H1 (cell line): ENCODE measurements at places on chromosomes 2 and 18.

DNA sequence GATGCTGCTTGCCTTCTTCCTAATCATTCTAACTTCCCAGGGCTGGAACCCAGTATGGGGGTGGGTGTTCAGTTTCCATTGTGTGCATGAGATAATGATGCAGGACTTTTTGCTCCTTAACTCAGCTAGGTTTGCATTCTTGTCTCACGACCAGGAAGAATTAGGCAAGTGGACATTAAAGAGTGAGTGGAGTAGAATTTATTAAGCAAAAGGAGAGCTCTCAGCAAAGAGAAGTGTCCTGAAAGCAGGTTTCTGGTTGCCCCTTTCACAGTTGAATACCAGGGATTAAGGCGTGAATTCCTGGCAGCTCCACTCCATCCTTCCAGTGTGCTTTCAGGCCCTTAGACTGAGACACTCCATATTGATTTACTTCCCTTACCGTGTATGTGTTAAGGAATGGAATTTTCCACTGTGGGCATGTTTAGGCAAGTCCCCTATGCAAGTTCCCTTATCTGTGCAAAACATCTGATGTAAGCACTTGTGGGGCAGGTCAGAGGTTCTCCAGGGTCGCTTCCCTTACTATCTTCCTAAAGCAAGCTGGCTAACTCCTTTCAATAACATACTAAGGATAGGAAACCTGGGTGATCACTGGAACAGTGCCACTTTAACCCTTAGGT, 126.5 kb downstream of the GPR39 start:
- no peaks in the 10 kb centered on the region for H3K27me3 ChIP-seq
- DNase-seq, result peak; percentile 10
- H3K27ac ChIP-seq, result no peak overlapping the region
- H3K4me3 ChIP-seq, result no peak overlapping the region
- H3K4me1 ChIP-seq, result no peaks in the 10 kb centered on the region

GRCh38 chr2:37571587-37572136, 99.8 kb downstream of the CDC42EP3 start:
- H3K27me3 ChIP-seq, result no peaks in the 10 kb centered on the region
- H3K36me3 ChIP-seq, result no peaks in the 10 kb centered on the region
- no peaks in the 10 kb centered on the region for H3K4me1 ChIP-seq
- H3K27ac ChIP-seq, result no peak overlapping the region
- no peak for DNase-seq
- H3K4me3 ChIP-seq, result no peak overlapping the region

DNA sequence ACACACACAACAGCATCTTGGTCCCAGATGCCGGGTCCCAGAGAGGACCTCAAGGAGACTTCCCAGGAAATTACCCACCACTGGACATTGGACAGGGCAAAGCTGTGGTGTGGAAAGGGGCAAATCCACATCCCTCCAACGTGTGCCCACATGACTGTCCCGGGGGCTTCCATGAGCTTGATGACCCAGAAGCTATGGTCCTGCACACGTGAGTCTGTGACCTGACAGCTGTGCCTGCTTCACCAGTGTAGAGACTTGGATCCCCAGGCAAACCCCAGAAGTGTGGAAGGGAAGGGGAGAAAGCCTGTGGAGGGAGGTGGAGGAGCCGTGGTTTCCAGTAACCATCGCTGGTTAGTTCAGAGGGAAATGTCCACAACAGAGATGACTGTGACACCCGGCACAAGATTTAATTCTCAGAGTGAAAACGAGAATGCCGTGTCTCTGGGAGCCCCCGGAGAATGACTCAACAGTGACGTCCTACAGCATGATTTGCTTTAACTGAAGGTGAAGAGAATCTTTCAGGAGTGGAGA, 19.1 kb upstream of the GPR55 start:
- no peaks in the 10 kb centered on the region for H3K4me1 ChIP-seq
- no peaks in the 10 kb centered on the region for H3K27me3 ChIP-seq
- H3K4me3 ChIP-seq, result no peak overlapping the region
- no peak for DNase-seq
- no peak overlapping the region for H3K27ac ChIP-seq
- no peaks in the 10 kb centered on the region for H3K36me3 ChIP-seq

- H3K4me1 ChIP-seq, result no peaks in the 10 kb centered on the region
- no peak overlapping the region for H3K4me3 ChIP-seq
- no peaks in the 10 kb centered on the region for H3K27me3 ChIP-seq
- no peak overlapping the region for H3K27ac ChIP-seq
- no peak for DNase-seq
These were observed 221.1 kb upstream of the ATP5MC3 start for GRCh38 chr2:175402571-175402970.

DNA sequence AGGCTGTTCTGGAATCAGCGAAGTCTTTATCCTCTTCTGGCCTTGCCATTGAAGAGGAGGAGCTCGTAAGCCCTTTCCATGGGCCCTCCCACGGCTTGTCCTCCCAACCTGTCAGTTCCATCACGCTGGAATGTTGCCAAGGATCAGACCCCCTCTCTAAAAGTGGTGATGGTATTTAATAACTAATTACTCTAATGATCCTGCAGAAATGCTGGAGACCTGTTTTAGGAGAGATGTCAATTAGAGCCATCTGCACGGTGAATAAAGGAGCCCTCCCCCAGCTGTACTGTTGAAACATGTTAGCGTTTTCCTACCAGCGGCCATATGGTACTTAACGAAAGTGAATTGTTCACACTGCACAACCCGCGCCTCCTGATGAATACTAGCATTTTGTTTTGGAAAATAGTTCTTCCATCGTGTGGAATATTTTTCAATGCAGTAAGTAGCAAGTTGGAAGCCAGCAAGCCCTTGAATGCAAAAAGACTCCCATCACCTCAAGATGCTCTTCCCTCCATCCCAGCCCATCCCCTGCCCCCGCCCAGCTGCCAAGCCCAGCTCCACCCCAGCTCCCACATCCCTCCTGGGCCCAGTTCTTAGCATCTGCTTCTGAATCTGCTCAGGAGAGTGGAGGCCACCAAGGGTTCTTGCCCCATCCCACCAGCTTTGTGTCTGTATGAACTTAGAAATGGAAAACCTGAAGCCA, 145.4 kb downstream of the KLHL29 start:
- no peak overlapping the region for H3K27ac ChIP-seq
- H3K36me3 ChIP-seq, result no peaks in the 10 kb centered on the region
- no peak for DNase-seq
- peaks cover 11% of the 10 kb centered on the region for H3K4me1 ChIP-seq
- no peak overlapping the region for H3K4me3 ChIP-seq
- no peaks in the 10 kb centered on the region for H3K27me3 ChIP-seq

GRCh38 chr2:25692143-25692542, 18.8 kb upstream of the DTNB start:
- no peak overlapping the region for H3K4me3 ChIP-seq
- no peaks in the 10 kb centered on the region for H3K27me3 ChIP-seq
- H3K4me1 ChIP-seq, result no peaks in the 10 kb centered on the region
- no peaks in the 10 kb centered on the region for H3K36me3 ChIP-seq
- no peak overlapping the region for H3K27ac ChIP-seq

DNA sequence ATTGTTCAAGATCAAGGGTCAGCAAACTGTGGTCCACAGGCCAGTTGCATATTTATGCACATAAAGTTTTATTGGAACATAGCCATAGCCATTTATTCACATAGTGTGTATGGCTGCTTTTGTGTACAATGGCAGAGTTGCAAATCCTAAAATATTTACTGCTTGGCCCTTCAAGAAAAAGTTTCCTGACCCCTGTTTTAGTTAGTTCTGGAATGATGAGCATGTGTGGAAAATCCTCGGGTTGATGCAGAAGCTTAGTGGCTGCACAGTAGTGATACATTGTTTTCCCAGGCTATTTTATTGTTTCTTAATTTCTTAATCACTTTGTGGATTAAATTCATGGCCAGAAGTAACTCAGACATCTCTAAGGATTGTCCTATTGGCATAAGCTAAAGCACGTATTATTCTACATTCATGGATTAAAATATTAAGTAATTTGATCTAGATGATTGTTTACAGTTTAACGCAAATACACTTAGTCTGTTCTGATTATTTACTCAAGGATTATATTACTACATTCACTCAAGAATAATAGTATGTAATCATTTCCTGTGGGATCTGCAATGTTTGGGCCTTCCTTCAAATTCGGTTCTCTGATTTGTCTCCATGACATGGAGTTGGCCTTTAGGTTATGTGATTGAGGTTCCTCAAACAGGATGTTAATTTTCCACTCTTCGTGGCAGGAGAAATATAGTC, 165.5 kb downstream of the TMEM247 start:
- no peaks in the 10 kb centered on the region for H3K4me1 ChIP-seq
- H3K36me3 ChIP-seq, result no peaks in the 10 kb centered on the region
- no peak overlapping the region for H3K27ac ChIP-seq
- no peak overlapping the region for H3K4me3 ChIP-seq
- no peak for DNase-seq

DNA sequence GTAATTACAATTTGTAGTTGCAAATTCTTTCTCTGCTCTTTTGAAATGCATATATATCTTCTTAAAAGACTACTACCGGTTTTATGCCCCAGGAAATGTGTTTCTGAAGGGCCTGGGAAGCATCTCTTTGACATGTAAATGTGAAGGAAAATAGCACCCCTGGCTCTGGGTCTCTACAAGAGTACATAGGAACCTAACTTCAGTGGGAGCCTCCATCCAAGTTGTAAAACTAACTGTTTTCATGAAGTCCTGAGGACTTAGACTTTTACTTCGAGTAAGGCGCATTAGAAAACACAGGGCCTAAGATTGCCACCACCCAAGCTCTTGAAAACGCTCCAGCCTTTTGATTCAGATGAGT, 99.4 kb downstream of the CBLN2 start:
- no peaks in the 10 kb centered on the region for H3K4me1 ChIP-seq
- H3K27ac ChIP-seq, result no peak overlapping the region
- H3K4me3 ChIP-seq, result no peak overlapping the region
- H3K27me3 ChIP-seq, result no peaks in the 10 kb centered on the region; the same call in 1 of the 2 replicates

GRCh38 chr2:230658877-230659652, 53.6 kb upstream of the CAB39 start:
- no peaks in the 10 kb centered on the region; the same call in 1 of the 2 replicates for H3K27me3 ChIP-seq
- no peak overlapping the region for H3K4me3 ChIP-seq
- DNase-seq, result no peak
- 0 out of 2 replicates have a peak, but pooled peaks cover 2% of the 10 kb centered on the region for H3K4me1 ChIP-seq
- H3K27ac ChIP-seq, result no peak overlapping the region

- H3K27ac ChIP-seq, result no peak overlapping the region
- H3K4me3 ChIP-seq, result no peak overlapping the region
- DNase-seq, result no peak
- H3K27me3 ChIP-seq, result no peaks in the 10 kb centered on the region
- H3K4me1 ChIP-seq, result no peaks in the 10 kb centered on the region
- no peaks in the 10 kb centered on the region for H3K36me3 ChIP-seq
These were observed 26.2 kb downstream of the CYRIA start for GRCh38 chr2:16639431-16639830.

DNA sequence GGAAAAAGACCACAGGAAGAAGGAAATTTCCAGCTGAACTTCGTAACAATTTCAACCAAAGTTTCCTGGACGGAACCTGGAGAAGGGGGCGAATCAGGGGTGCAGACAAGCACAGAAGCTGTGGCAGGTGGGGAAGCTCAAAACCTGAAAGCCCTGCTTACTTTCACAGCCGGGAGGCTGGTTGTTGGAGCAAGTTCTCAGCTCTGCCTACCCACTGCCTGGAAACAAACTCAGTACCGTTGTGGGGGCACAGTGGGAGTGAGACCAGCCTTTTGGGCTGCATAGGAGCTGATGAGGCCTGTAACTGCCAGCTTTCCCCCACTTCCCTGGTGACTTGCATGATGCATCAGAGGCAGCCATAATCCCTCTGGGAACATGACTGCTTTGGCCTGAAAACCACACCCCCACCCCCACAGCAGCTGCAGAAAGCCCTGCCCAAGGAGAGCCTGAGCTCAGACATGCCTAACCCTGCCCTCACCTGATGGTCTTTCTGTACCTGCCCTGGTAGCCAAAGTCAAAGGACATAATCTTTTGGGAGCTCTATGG, 207.0 kb upstream of the VWC2L start:
- H3K27ac ChIP-seq, result no peak overlapping the region
- H3K27me3 ChIP-seq, result no peaks in the 10 kb centered on the region
- H3K4me1 ChIP-seq, result no peaks in the 10 kb centered on the region
- DNase-seq, result no peak
- no peaks in the 10 kb centered on the region for H3K36me3 ChIP-seq

DNA sequence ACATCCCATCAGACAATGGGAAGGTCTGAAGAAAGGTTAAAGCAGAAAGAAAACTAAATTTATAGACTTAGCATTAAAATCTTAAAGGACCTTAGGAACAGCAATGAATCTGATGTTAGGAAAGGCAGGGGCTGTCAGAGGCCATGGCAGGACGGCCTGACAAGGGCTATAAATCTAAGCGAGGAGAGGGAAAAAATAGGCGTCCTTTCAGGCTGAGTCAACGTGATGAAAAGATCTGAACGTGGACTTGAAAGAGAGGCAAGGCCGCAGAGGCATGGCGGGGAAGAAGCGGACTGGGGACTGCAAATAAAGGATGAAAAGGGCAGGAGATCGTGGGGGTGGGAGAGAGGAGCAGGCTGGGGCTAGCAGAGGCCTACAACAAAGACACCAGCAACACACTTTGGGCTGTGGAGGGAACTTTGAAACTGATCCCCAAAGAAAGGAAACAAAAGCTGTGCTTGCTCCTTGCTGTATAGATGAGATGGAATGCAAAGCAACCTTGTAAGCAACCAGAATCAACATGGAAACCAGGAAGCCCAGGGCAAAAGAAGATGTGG, 145.6 kb downstream of the NRP2 start:
- no peaks in the 10 kb centered on the region for H3K27me3 ChIP-seq
- H3K4me1 ChIP-seq, result peaks cover 2% of the 10 kb centered on the region
- no peaks in the 10 kb centered on the region for H3K36me3 ChIP-seq
- no peak for DNase-seq

GRCh38 chr2:54289917-54290316, 33.9 kb upstream of the TSPYL6 start:
- no peaks in the 10 kb centered on the region for H3K36me3 ChIP-seq
- peaks cover 27% of the 10 kb centered on the region for H3K27me3 ChIP-seq
- H3K27ac ChIP-seq, result no peak overlapping the region

- no peak overlapping the region for H3K27ac ChIP-seq
- no peak overlapping the region for H3K4me3 ChIP-seq
- no peaks in the 10 kb centered on the region for H3K27me3 ChIP-seq
- H3K4me1 ChIP-seq, result no peaks in the 10 kb centered on the region
- DNase-seq, result no peak
These were observed 136.9 kb upstream of the IL1R2 start for GRCh38 chr2:101854877-101855276.

- peaks cover 2% of the 10 kb centered on the region; the same call in 1 of the 2 replicates for H3K4me1 ChIP-seq
- H3K27ac ChIP-seq, result no peak overlapping the region
- no peak overlapping the region for H3K4me3 ChIP-seq
- no peaks in the 10 kb centered on the region for H3K36me3 ChIP-seq
- no peak for DNase-seq
These were observed 69.8 kb downstream of the CERS6 start for GRCh38 chr2:168525716-168526446.

- no peaks in the 10 kb centered on the region for H3K27me3 ChIP-seq
- H3K36me3 ChIP-seq, result no peaks in the 10 kb centered on the region
- DNase-seq, result no peak
- H3K4me3 ChIP-seq, result no peak overlapping the region
These were observed 34.4 kb downstream of the CD28 start for GRCh38 chr2:203740871-203741281.

GRCh38 chr18:7822435-7823331, 255.6 kb downstream of the PTPRM start:
- H3K4me1 ChIP-seq, result no peaks in the 10 kb centered on the region
- DNase-seq, result no peak
- no peak overlapping the region for H3K4me3 ChIP-seq
- no peaks in the 10 kb centered on the region for H3K36me3 ChIP-seq
- no peaks in the 10 kb centered on the region for H3K27me3 ChIP-seq

- no peaks in the 10 kb centered on the region for H3K4me1 ChIP-seq
- H3K27ac ChIP-seq, result no peak overlapping the region
- no peaks in the 10 kb centered on the region; the same call in 1 of the 2 replicates for H3K27me3 ChIP-seq
- no peaks in the 10 kb centered on the region for H3K36me3 ChIP-seq
These were observed 113.8 kb downstream of the SH3RF3 start for GRCh38 chr2:109242654-109243331.

GRCh38 chr2:43225788-43226557, 433 bp downstream of the ZFP36L2 start:
- no peaks in the 10 kb centered on the region for H3K27me3 ChIP-seq
- DNase-seq, result peak; percentile 80
